ENCODE measurements at places on chromosomes 6 and 20.

DNA sequence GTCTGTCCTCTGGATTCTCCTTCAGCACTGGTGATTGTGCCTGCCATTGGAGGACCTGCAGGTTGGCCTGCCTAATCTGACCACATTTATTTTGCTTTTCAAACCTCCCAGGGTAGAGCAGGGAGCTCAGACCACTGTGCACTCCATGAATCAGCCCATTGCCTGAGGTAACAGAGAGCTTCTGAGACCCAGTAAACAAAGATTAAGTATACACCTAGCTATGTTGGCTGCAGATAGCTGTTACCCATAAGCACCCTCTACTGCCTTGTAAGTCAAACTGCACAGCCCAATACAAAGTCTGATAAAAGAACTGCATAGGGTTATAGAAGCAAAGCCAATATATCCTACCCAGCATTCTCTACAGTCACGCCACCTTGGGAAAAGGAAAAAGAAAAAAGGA lies 338.7 kb downstream of the HTR1B start:
- peak; percentile 40 for DNase-seq

DNA sequence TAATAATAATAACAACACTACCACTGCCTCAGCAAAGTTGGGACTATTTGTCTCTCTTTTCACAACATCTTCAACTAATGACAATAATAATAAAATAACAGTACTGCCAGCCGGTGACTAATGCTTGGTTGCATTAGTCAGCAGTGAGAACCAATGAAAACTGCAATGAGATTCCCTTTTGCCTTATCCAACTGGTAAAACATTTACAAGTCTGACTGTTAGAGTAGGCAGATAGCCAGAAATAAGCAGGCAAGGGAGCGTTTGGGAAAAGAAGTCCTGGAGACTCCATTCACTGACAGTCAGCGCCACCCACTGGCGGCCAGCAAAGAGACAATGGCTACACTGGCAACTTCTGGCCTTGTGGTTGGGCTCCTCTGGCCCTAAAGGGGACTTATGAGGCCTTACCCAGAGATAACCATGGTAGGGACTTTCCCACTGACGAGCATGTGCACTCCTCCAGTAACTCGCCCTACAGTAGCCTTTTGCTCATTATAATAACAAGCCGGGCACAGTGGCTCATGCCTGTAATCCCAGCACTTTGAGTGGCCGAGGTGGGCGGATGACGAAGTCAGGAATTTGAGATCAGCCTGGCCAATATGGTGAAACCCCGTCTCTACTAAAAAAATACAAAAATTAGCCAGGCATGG lies 3.4 kb upstream of the NSFL1C start:
- DNase-seq: peak; percentile 99

DNA sequence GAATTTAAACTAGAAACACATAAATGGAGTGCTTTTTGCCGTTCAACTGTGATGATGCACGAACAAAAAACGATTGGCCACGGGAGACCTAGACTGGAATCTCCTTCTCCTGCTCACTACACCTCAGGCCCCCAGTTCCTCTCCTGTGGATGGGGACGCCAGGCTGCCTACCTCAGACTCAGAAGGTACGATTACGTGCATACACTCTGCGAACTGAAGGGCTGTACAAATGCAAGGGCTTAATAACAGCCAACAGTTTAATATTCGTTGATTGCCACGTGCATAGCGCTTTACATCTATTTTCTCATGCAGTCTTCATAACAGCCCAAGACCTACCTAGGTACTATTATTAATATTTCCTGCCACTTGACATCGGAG lies 495 bp upstream of the ARMC2 start:
- DNase-seq: no peak

- no peak for DNase-seq
These were observed 48.7 kb upstream of the CLVS2 start for GRCh38 chr6:122947355-122947754.

- no peak for DNase-seq
These were observed 17.6 kb upstream of the SRC start for GRCh38 chr20:37328149-37328945.

- no peak for DNase-seq
These were observed 185.2 kb downstream of the SLC24A3 start for GRCh38 chr20:19397666-19398065.

- DNase-seq: no peak
These were observed 198.7 kb upstream of the MYLIP start for GRCh38 chr6:15930207-15930606.

- no peak for DNase-seq
These were observed at the start of gene MYMX for GRCh38 chr6:44216677-44217331. Gene MYMX, plus strand, starts transcription at chr6:44216926. Its CDS starts 546 bp downstream, at chr6:44217472.

All from fibroblast of villous mesenchyme (primary cell).